NCI-H446 treated with DMSO at 0.1 percent for 48 hours (cell line): ENCODE measurements at places on chromosomes 16 and 17.
A peak's percentile ranks its signal among the peaks of the same experiment; 100 is the strongest.

- peak; percentile 62 for DNase-seq
These were observed at the start of gene TUBG2 for GRCh38 chr17:42659079-42659931. Gene TUBG2 (plus strand): TSS chr17:42659284. CDS start chr17:42659504, 220 bp downstream.

DNA sequence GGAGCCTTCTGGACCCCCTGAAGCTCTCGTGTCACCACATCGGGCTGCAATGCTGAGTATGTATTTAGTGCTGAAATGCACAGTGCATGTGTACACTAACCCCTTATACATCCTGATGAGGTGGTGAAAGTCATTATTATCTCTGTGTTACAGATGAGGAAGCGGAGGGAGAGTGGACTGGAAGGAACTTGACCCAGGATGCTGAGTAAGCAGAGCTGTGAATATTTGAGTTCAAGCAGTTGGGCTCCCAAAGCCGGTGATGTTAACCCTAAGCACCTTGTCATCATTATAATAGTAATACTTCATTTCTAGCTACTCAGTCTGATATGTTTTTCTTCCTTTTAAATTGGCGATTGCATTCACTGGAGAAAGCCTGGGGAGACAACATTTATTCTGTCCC, 25.9 kb upstream of the NKD1 start:
- DNase-seq = no peak

GRCh38 chr16:30896889-30897733, 697 bp downstream of the CTF1 start:
- DNase-seq = no peak

GRCh38 chr16:71357681-71358080, 842 bp upstream of the CALB2 start:
- DNase-seq = no peak

- peak; percentile 84 for DNase-seq
These were observed 4.3 kb downstream of the CAMKK1 start for GRCh38 chr17:3888343-3889171.

DNA sequence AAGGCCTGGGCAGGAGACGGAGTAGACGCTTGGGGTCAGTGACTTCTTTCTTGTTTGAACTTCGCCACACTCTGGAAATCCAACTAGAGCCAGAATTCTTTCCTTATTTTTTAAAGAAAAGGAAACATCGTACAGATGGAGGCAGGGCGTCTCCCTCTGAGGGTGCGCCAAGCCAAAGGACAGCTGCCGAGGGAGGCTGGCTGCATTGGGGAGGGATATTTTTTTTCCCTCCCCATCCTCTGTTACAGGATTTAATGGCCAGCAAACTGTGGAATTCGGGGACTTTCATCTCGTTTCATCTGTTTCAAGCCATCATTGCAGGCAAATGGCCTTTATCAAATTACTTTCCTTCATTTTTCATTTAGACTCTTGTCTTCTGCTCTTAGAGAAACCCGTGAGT, 15.9 kb downstream of the CDK5R1 start:
- no peak for DNase-seq

DNA sequence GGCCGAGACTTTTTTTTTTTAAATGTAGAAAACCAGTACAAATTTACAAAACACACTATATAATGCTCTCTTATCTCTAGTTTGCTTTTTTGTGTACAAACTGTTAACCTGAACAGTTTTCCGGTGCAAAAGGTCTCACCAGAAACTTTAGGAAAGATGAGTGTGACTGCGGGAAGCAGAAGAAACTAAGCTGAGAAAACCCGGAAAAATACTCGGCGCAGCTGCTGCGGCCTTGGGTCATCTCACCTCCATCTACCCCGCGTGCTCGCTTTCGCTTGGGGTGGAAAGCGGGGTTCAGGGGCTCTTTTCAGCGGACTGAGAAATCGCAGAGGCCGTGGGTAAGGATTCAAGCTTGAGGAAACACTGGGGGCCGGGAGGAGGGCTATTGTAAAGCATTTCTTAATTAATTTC, 1.8 kb downstream of the SALL1 start:
- no peak for DNase-seq

GRCh38 chr17:28698253-28698941, 13.3 kb downstream of the PROCA1 start:
- no peak for DNase-seq

DNA sequence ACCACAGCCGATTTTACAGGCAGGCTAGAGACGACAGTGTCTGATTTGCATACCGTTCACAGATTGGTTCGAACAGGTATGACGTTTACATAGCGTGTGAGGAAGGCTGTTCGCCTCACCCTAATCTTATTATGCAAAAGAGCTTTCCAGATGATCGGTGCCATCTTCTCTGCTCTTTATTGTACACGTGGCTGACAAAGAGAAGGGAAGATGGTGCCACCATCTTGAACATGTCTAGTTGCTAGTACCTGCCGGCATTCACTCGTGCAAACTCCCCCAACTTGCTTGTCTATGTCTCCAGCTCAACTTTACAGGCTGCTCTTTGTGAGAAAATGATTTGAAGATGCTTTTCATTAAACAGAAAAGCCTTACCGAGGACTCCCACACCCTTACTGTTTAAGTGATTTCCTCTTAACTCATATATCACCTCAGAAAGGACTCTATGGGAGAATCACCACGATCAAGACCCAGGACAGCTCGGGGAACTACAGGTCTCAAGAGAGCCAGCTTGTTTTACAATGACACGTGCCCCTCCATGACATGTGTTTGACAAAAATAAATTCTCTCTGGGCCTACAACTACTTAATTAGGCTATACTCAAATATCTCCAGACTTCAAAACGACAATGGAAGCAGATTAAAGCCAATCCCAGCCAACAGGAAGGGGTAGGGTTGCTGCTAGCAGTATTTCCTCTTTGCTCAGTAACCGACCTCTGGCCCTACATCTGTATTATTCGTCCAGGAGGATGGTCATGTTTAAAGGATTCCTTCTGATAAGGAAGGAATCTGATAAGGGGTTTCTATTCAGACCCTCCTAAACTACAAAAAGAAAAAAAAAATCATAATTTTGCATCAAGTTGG, 480.6 kb downstream of the TMEM114 start:
- DNase-seq = no peak

DNA sequence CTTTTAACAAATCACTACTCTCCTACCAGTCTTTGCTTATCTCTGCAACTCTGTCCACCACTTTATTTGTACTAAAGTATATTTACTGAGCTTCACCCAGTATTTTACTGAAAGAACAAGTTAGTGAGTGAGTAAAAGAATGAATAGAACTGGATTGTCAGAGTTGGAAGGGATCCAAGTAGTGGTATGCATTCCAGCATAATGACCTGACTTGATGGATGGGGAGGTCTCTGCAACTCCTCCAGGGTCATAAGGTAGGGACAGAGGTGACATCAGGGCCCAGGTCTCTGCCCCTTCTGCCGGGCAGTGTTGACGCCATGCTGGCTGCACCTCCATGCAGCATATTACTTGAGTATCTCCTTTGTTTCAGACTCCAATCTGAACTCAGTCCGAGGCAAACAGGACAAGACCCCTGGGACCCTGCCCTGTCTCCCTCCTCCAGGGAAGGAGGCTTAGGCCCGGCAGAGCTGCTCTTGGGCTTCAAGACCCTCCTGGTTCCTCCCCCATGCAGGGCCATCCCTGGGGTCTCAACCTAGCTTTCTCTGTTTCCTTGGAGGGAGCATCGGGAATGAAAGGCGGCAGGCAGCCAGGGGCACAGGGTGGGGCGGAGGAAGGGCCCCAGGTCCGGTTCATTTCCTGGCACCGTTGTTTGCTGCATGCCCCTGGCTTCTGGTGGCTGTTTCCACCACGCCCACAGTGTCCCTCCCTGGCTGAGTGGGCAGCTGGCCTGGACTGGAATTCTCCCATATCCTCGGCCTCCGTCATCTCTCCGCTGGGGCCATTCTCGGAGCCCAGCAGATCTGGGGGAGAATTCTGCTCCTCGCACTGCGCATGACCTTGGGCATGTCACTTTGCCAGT, 12.4 kb upstream of the ITGA3 start:
- DNase-seq = no peak

DNA sequence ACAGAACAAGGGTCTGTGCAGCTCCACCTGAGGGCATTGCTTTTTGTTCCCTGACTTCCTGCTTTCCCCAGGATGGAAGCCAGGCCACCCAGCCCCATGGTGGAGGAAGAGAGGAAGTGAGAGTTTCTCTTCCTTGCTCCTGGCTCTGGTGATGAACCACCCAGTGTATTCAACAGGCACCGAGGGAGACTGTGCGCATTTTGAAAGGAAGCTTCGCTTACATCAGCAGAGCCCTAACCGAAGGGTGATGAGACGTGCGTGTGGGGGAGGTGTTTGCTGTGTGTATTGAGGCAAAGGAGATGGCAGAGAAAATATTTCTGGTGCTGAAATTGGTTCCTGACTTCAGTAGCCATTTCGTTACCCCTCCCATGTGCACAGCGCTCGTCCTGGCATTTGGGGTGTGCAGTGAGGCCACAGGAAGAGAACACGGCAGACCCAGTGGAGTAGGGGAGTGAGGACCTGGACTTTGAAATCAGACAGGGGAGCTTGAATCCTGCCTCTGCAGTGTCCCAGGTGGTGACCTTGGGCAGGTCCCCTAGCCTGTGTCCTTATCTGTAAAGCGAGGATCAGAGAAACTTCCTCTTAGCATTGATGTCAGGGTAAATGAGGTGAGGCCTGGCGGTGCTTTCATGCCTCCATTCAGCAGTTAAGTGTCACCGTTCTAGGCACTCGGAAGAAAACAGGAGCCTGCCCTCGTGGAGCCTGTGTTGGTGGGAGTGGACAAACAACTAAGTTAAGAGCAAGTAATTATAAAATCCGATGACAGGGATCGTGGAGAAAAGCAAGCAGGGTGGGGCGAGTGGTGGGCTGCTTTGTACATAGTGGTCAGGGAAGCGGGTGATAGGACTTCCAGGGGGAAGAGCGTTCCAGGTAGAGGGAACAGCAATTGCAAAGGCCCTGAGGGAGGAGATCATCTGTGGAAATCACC, 7.4 kb downstream of the CMIP start:
- DNase-seq = no peak

DNA sequence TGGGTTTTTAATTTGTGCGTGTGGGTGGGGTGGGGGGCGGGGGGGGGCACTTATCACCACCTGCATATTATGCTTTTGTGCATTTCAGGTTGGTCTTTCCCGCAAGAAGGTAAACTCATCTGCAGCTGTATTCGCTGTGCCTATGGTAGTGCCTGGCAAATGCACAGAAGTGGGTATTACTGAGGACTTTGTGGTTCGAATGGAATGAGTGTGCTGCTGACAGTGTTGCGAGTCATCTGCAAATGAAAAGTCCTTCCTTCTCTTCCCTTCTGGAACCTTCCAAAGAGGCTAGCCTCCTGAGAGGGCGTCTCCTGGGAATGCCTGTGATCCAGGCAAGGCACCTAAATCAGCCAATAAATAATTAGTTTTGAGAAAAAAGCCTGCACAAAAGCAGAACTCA, 532.9 kb downstream of the MAF start:
- DNase-seq = no peak

DNA sequence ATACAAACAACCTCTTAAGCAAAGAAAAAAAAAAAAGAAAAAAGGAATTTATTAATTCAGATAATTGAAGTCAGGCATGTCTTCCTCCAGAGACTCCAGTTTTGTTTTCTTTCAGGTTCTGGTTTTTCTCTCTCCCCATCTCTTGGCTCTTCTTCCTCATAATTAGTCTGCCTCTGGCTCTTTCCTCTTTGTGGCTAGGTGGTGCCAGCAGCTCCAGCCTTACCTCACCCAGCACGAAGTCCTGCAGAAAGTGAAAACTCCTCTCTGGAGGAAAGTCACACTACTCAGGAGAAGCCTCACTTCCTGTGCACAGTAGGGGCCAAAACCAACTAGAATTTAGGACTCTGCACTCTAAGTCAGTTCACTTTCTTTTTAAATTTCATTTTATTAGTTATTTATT, 10.3 kb upstream of the NFAT5 start:
- DNase-seq = no peak

DNA sequence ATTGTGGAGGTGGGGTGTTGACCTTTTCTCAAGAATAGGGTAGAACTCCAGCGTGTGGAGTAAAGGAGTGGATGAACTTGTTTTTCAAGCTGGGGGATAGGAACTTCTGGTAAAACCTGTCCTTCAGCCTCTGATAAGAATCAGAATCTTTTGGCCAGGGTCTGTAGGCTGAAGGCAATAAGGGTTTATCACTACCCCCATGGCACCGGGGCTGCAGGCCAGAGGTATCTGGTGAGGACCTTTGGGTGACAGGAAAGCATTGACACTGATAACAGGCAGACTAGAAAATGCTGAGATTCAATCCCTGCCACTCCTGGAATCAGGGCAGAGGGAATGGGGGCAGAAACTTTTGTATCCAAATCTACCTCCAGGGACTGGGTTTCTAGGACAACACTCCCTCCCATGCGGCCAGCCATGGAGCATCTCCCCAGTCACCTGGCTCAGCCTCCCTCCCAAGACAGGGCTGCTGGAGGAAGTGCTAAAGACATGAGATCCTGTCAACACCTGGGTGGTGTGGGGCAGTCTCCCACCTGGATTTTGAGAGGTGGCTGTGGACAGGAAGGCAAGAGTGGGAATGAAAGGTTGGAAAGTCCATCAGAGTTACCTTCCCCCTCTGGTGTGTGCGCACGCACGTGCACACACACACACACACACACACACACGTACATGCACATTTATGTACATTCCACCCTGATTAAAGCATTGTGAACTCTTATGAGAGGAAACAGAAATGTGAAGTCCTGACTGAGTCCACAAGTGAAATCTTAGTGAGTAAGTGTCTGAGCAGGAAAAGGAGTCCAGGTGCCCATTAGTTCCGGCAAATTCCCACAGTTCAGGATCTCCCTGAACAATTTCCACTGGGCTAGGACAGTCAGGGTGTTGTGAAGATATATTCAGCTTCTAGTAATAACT, 53.1 kb upstream of the MARCHF10 start:
- no peak for DNase-seq

GRCh38 chr17:66375121-66375520, 72.7 kb downstream of the PRKCA start:
- no peak for DNase-seq

GRCh38 chr16:26840691-26841090, 226.0 kb upstream of the C16orf82 start:
- no peak for DNase-seq

DNA sequence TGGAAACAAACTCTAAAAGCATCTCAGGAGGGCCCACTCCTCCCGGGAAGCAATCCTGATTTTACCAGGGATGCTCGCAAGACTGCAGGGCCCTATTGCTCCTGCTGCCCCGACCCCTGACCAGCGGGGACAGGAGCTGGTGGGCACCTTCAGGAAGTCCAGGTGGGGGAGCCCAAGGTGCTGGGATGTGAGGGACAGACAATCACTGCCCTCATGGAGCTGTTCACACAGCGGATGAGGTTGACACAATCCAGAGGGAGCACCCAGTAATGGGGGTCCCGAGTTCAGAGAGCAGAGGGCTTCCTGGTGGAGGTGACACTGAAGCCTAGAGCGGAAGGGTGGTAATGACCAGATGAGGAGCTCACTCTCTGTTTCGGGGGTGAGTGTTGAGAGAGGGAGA, 126.2 kb downstream of the FOXL1 start:
- DNase-seq = no peak

DNA sequence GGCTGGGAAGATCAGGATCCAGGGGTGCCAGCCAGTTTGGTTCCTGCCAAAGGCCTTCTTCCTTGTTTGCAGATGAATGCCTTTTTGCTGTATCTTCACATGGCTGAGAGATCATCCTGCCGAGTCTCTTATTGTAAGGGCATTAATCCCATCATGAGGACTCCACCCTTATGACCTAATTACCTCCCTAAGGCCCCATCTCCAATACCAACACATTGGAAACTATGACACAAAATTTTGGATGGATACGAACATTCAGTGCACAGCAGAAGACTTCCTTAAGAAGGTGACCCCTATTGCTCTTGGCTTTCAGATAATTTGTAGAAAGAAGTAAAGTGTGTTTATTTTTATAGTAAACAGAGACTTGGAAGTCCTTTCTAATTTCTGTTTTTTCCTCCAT, 1164.7 kb upstream of the CDH8 start:
- DNase-seq = no peak

- DNase-seq = peak; percentile 55
These were observed 466.6 kb upstream of the ERCC4 start for GRCh38 chr16:13453325-13453724.
